T follicular helper cell (primary cell): ENCODE measurements at places on chromosomes 2 and 18.

- DNase-seq, result no peak
Observed at GRCh38 chr2:33291278-33292013, 185.0 kb upstream of the RASGRP3 start.

- no peak for DNase-seq
Observed at GRCh38 chr18:8615397-8616027, 6.3 kb downstream of the RAB12 start.

DNA sequence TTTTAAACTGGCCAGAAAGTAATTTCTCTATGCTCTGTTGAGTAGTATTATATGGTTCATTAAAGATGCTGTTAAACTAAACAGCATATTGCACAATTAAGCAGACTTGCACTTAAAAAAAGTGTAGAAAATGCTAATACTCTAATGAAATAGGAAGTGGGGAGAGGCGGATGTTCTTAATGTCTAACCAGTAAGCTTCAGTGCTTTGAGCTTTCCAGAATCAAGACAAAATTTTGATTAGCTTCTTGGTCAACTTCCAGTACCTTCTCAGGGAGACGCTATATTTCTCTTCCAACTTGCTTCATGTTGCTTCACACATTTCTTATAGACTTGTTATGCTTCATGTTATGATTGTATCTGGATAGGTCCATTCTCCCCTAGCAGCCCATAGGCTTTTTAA is 89.1 kb downstream of the MAP2 start:
- DNase-seq, result no peak

DNA sequence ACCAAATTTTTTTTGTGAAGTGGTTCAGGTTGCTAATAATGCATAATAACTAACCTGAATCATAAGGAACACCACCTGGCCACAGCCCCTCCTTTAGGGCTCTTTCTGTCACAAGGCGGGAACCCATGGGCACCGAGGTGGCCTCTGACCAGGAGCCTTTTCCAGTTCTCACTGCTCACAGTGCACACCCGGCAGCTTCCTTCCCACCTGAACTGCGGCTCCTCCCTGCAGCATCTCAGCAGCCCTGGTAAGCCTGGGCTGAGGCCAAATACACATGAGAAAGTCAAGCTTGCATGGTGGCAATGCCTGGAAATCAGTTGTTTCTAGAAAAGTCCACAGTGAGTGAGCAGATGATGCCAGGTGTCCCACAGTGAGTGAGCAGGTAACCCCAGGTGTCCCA is 77.6 kb upstream of the SNTG2 start:
- no peak for DNase-seq

- no peak for DNase-seq
Observed at GRCh38 chr2:101881131-101881530, 110.6 kb upstream of the IL1R2 start.
